ENCODE measurements at places on chromosomes 5 and 9.

GRCh38 chr5:96083361-96083881 lies 121.8 kb upstream of the ELL2 start:
- DNase-seq, result no peak

- no peak for DNase-seq
Measured at GRCh38 chr9:133101356-133102189, 19.5 kb downstream of the RALGDS start.

GRCh38 chr9:134861595-134862334 lies 18.8 kb upstream of the FCN2 start:
- no peak for DNase-seq

GRCh38 chr9:14783358-14783757 lies 60.8 kb upstream of the CER1 start:
- no peak for DNase-seq

DNA sequence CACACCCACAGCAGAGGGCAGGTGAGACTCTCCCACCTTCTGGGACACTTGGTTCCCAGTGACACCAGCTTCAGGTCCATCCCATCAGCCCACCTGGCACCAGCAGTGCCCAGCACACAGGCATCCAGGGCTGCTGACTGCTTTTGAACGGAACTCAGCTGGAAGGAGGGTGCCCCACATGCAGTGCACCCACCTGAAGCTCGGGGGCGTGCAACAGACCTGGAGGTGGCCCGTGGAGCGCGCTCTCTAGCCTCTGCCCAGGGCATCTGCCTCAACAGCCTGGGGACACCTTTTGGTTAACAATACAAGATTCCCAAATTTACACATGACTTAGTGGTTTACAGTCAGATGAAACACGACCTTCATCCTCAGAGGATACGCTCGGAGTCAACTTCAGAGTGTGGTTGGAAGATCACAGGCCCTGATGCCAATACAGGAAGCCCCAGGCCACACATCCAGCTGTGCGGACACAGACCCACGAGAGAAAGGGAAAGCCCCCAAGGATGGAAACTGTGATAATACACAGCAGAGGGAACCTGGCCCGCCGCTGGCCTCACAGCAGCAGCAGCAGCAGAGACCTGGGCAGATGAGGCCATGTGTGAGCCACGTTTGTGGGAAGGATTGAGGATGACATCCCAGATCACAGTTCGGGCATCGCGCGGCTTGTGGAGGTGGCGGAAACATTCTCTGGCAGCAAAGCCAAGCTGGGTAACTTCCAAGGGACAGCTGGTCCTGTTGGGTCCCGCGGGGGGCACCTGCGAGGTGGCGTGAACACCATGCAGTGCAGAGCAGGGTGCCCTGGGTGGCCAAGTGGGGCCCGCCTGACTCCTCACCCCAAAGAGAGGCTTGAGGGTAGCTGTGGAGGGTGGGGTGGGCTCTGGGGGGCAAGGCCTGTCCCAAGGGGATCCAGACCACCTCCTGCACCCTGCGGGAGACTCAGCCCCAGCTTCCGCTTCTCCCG lies 64.0 kb downstream of the SECISBP2 start:
- no peak for DNase-seq

DNA sequence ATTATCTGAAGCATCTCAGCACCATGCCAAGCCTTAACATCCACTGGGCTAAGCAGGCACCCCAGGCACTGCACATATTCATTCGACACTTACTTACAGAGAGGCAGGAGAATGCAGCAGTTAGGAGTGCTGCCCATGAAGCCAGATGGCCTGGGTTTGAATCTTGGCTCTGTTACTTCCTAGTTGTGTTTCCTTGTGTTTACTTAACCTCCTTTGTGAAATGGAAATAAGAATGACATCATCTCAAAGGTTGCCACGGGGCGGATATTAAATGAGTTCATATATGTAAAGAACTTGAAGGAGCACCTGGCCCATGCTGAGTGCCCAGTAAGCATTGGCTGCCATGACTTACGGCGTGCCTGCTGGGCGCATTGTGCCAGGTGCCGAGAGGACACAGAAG lies 565.2 kb downstream of the CDK5RAP2 start:
- no peak for DNase-seq

- no peak for DNase-seq
Measured at GRCh38 chr9:27336126-27336525, 39.2 kb upstream of the EQTN start.

GRCh38 chr5:26388976-26389375 lies 649.4 kb downstream of the CDH9 start:
- DNase-seq, result no peak

DNA sequence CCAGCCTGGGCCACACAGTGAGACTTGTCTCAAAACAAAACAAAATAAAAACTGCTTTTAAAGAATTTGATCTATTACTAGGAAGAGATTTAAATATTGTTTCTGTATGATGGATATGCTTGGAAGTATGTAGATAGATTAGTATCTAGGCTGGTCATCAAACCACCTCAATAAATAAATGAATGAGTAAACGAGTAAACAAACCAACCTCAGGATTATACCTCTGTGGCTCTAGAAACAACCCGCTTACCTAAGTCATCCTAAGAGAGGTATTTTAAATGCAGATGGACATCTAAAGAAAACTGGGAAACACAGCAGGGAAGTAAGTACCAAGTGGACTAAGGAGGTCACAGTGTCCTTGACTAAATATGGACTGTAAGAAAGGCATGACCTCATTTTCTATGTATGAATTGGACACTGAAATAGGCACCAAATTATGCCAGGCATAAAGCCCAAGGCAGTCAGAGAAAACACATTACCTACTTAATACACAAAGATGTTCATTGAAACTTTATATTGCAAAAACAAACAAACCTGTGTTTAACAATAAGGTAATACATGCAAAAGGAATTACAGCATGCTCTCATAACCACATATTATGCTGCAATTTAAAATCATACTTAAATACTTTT lies 7.3 kb downstream of the ANKH start:
- no peak for DNase-seq

GRCh38 chr9:138097501-138097991 lies 220.0 kb downstream of the CACNA1B start:
- DNase-seq, result no peak

DNA sequence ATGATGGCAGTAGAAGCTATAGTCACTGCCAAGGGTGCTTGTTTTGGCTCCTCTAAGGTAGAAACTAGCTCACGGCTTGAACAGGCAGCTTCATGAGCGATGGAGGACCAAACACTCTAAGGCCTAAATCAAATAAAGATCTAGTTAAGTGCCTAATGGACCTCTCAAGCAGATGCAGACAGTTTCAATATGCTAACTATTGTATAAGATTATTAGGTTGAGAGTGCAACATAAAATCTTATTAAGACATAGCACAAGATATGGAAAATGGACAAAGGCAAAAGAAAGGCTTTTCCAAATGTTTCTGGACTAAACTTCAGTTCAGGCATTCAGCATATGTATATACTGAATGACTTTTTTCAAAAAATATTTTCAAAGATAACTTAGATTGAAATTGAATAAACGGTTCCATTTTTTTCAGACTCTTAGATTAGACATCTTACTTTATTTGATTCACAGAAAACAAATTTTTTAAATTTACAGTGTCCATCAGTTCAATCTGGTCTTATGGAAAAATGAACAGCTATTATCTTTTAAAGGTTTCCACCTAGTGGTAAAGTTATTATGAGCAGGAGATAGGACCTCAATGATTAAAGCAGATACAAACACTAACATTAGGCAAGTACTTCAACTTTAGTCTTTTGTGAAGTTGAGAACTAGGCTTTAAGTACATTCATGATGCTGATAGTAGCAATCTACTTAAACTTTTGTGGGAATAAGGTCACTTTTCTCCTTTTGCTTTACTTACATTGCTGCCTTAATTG lies 1167.7 kb downstream of the MAT2B start:
- DNase-seq, result no peak

- DNase-seq, result no peak
Measured at GRCh38 chr5:67063055-67063454, 133.5 kb downstream of the CD180 start.

- DNase-seq, result no peak
Measured at GRCh38 chr9:131735238-131736128, 4.4 kb downstream of the RAPGEF1 start.

DNA sequence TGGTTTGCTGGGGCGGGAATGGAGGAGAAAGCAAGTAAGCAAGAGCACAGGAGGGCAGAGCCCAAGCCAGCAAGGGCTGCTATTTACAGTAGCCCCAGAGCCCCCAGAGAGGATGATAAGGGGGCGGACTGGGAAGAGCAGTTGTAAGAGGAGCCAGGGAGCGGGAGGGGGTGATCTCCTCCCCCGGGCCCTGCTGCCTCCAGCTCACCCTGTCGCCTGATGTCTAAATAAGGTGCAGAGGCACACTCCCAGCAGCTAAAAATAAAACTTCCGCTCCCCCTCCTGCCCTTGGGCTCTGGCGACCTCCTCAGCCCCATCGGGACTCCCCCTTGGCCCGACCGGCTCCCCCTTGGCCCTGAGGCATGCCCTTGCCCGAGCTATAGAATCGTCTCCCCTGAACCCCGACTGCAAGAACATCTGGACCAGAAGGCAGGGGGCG lies 14.4 kb upstream of the CCDC69 start:
- no peak for DNase-seq

- no peak for DNase-seq
Measured at GRCh38 chr9:119177196-119177595, 192.0 kb downstream of the BRINP1 start.

GRCh38 chr9:90445391-90445790 lies 197.2 kb downstream of the DIRAS2 start:
- no peak for DNase-seq

- DNase-seq, result no peak
Measured at GRCh38 chr5:151808451-151809169, 36.9 kb downstream of the G3BP1 start.

- no peak for DNase-seq
Measured at GRCh38 chr5:112923148-112923917, 1.3 kb upstream of the REEP5 start.

- no peak for DNase-seq
Measured at GRCh38 chr5:75567710-75568109, 43.5 kb upstream of the ANKDD1B start.

GRCh38 chr5:148208226-148208625 lies 5.4 kb downstream of the SPINK6 start:
- DNase-seq, result no peak

DNA sequence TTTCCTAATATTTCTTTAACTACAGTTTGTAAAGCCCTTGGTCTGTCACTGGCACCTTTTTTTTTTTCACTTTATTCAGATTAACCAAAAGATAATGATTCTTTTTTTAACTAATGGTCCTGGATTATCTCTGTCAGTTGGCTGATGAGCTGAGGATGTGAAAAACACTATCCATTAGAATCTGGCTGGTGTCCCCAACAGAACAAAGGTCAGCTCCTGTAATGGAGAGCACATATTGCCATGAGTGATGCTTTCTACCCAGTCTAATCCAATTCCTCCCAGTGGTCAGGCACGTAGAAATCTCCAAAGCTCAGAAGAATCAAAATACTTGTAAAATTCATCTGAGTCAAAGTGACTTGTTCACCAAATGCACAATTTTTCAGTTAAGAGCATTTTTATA lies 491.7 kb upstream of the PIK3R1 start:
- no peak for DNase-seq

DNA sequence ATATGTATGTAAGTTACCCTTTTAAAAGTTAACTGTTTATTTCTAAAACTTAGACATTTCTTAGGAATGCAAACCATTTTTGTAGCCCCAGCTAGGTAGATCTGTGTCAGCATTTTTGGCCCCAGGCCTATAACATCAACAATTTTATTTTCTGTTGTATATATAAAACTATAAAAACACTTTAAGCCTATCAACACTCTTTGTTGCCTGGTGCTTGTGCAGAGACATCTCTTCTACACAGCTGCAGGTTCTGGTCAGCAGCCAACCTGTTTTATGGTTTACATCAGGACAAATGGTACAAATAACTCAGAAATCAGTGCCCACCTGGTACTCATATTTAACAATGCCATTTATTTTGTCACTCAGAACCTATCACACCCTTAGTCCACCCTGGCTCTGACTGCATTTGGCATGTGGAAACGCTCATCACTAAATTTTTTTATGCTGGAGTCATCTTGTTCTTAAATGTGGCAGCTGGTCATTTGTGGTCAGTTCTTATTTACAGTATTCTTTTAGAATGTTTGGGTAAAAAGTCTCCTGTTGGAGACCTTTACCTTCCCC lies 173.4 kb downstream of the DNAH5 start:
- DNase-seq, result no peak

GRCh38 chr5:57931807-57932206 lies 449.2 kb upstream of the ACTBL2 start:
- DNase-seq, result no peak

Data from NCI-H510A (cell line).